ENCODE measurements at places on chromosomes 3 and 15.

GRCh38 chr3:192433704-192434103 lies 293.6 kb downstream of the FGF12 start:
- no peak for DNase-seq

- DNase-seq: no peak
These were observed 249.5 kb upstream of the TRIM42 start for GRCh38 chr3:140428380-140428779.

DNA sequence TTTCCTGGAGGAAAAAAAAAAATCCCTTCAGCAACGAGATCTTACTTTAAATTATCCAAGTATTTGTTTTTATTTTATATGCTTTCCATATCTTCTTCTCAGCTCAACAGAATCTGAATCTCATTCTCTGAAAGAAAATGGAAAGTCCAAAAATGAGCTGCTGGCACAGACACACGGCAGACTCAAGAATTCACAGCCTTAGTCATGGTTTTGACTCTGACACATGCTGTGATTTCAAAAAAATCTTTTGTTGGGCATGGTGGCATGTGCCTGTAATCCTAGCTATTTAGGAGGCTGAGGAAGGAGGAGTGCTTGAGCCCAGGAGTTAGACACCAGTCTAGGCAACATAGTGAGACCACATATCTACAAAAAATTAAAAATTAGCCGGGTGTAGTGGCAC lies 565.0 kb downstream of the MAGI1 start:
- DNase-seq: no peak

- no peak for DNase-seq
These were observed 2.1 kb upstream of the FAM131A start for GRCh38 chr3:184335291-184335660.

- DNase-seq: no peak
These were observed 122.0 kb downstream of the MECOM start for GRCh38 chr3:169541528-169541927.

- no peak for DNase-seq
These were observed 8.6 kb downstream of the KLHL25 start for GRCh38 chr15:85785887-85786780.

GRCh38 chr3:149975919-149976318 lies 5.2 kb upstream of the PFN2 start:
- DNase-seq: no peak

DNA sequence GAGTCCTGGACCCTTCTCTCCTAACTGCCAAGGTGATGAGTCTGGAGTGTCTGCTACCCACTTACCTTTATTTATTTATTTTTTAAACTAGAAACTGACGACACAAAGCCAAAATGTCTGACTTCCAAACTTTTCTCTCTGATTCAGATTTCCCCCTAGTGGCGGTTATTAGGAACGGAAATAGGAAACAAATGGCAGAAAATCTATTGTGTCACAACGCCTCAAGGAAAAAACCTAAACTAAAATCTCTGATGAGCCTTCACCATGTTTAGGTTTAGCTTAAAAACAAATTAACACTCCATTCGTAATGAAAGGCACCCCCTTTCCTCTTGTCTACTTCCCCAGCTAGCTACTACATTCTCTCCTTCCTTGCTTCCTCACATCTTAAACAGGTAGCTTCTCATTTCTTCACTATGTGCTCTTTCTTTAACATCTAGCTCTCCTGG lies 94.0 kb upstream of the MEX3B start:
- no peak for DNase-seq

DNA sequence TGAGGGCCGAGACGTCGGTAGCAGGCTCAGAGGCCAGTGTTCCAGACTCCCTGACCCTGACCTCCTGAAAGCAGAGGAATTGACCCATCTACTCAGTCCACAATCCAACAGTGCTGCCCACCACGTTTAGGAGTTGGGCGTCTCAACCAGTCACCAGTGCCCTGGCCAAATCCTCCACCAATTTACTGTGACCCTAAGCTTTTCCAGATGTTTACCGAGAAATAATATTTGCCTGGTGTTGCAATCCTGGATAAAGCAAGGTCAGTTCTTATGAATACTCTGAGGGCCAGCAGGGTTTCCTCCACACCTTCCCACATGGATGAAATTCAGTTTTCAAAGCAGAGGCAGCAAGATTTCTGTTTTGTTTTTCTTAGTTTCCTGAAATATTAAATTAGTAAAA lies 7.5 kb upstream of the APOD start:
- no peak for DNase-seq

- no peak for DNase-seq
These were observed 3.7 kb upstream of the EFHB start for GRCh38 chr3:19937459-19938294.

- DNase-seq: no peak
These were observed 341 bp downstream of the HEXA start for GRCh38 chr15:72375501-72375845.

- DNase-seq: no peak
These were observed 42.4 kb upstream of the TGFBR2 start for GRCh38 chr3:30563956-30564355.

DNA sequence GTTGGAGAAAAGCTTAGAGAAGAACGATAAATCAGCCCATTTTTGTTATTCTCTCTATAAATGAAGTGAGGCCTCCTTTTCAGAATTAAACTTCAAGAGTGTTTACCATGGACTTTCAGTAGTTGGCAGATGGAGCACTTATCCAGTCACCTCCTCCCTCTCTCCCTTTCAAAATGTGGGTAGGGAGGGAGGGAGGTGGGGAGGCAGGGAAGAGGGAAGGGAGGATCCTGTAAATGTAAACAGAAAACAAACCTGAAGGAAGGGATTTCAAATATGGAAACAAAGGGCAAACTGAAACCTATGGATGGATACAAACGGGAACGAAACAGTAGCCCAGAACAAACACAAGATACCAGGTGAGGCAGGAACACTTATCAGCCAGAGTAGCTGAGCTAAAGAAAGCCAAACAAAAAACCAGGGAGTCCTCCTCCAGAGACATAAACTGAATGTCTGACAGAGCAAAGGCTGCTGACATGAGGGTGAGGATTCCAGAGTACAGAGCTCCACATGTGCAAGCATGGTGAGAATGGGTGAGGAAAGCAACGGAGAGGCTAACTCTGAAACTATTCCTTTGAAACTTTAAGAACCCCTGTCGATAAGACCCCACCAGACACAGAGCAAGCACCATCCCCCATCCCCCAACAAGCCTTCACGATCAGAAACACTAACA lies 41.0 kb upstream of the GP5 start:
- DNase-seq: no peak

DNA sequence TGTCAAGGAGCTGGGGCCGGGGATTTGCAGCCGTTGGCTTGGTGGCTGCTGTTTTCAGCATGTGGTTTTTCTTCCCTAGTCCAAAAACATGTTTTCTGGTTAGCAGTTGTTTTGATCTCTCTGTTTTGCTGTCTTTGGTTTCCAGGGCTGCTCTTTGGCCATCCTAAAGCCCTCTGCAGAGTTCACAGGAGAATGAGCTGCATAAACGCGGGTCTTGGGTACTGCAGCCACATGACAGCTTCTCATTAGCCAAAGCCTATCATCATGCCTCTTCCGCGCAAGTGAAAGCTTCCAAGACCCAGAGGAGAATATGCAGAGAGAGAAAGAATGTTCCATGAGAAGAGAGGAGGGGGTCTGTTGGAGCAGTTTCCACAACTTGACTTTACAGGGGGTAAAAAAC lies 138.5 kb downstream of the NTRK3 start:
- no peak for DNase-seq

- DNase-seq: no peak
These were observed 119.8 kb downstream of the AKAP13 start for GRCh38 chr15:85500060-85500708.

- DNase-seq: no peak
These were observed 33.5 kb downstream of the RAB6B start for GRCh38 chr3:133862161-133862560.

GRCh38 chr3:127349501-127350171 lies 61.8 kb upstream of the PRR20G start:
- DNase-seq: no peak

- no peak for DNase-seq
These were observed 46.0 kb downstream of the SUCNR1 start for GRCh38 chr3:151919446-151919845.

DNA sequence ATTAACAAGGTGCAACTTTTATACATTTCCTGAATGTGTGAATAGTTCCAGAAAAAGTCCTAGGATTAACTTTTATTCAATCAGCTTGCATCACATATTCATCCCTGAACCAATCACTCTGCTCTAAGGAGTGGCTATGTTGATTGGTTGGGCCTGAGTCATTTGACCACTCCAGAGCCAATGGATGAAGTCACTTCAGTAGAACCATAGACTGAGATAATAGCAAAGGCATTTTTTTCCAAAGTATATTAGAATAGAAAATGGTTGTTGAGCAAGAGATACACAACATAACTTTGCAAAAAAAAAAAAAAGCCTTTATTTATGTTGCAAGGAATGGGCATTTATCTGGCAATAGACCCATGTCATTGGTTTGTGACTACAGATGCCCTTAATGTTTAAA lies 55.5 kb upstream of the AGTR1 start:
- no peak for DNase-seq

DNA sequence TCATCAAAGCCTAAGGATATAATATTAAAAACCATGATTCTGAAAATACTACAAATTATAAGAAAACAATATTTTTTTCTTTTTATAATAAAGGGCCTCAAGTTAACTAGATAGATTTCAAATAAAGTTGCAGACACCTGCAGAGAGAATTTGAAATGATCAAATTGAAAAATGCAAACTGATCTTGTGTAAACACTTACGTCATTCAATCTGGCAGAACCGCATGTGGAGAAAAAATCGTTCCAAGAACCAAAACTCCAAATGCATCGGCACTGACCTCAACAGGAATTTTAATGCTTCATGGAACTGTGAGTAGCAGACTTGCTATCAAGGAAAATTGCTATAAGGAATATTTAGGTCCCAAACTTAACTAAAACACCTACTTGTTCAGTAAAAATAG lies 17.2 kb downstream of the CPA3 start:
- DNase-seq: no peak

- DNase-seq: no peak
These were observed 116.6 kb downstream of the TOP2B start for GRCh38 chr3:25547943-25548674.

DNA sequence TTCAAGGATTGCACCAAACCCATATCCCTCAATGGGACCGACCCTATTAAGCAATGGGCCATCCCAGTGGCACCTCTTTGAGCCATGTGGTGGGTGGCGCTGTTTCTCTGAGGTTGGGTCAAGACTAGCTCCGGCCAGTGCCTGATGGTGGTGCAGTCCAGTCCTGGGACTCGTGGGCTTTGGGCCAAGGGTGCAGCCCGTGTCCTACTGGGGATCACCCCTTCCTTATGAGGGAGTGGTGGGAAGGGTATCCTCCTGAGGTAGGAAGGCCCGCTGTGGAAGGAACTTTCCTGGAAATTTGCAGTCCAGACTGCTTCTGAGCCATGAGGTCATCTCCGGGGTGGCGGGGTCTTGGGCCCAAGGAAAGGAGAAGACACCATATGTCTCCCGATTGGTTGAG lies 231.6 kb downstream of the SNRPN start:
- no peak for DNase-seq

GRCh38 chr15:65595960-65596359 lies 15.0 kb downstream of the INTS14 start:
- no peak for DNase-seq
